Hematopoietic multipotent progenitor cell treated with erythropoietin and hydrocortisone succinate and interleukin-3 and kit ligand, for 15 days (in vitro differentiated cells): ENCODE measurements at places on chromosomes 16 and 17.
A peak's percentile ranks its signal among the peaks of the same experiment; 100 is the strongest.

DNA sequence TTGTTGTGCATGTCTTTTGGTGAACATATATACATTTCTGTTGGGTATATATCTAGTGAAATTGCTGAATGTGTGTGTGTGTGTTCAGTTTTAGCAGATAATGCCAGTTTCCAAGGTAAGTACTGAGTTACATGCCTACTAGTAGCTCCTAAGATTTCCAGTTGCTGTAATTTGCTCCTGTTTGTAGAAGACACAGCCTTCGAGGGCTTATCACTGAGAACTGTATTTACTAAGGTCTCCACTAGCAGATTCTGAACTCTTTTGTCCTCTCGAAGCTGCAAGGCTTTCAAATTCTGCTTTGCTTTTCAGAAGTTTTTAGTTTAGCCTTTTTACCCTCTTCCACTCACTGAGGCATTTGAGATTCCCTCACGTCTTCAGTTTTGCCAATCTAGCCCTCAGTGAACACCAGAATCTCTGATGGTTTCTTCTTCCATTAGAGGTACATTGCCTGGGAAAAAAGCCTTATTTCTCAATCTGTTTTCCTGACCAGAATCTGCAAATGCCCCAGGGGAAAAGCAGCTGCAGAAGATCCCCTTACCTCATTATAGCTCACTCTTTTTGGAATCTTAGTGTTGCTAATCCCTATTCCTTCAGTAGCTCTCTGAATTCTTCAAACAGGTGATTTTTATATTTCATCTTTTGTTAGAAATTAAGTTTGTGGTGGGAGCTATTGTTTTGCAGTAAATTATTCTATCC lies 52.9 kb downstream of the NF1 start:
- no peak for DNase-seq

GRCh38 chr16:74718140-74718539 lies 17.5 kb upstream of the MLKL start:
- DNase-seq, result no peak

GRCh38 chr16:72749091-72749490 lies 298.8 kb downstream of the ZFHX3 start:
- no peak for DNase-seq

DNA sequence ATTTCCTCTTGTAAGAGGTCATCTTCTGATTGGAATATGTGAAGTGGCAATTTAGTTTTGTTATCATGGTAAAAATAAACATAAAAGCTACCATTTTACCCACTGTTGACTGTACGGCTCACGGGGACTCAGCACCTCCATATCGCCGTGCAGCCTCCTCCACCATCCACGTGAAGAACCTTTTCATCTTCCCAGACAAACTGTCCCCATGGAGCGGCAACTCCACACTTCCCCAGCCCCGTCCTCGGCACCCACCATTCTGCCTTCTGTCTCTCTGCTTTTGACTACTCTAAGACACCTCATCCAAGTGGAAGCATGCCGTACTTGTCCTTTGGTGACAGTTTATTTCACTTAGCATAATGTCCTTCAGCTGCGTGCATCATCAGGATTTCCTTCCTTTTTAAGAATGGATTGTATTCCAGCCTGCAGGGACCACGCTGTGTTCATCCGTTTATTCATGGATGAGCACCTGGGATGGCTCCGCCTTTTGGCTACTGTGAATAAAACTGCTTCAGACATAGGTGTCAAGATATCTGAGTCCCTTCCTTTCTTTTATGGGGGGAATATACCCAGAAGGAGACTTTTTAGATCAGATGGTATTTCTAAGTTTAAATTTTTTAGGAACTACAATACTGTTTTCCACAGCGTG lies 14.3 kb downstream of the FBXO31 start:
- no peak for DNase-seq

- DNase-seq, result no peak
These were observed 29.9 kb downstream of the NKD1 start for GRCh38 chr16:50578137-50578536.

DNA sequence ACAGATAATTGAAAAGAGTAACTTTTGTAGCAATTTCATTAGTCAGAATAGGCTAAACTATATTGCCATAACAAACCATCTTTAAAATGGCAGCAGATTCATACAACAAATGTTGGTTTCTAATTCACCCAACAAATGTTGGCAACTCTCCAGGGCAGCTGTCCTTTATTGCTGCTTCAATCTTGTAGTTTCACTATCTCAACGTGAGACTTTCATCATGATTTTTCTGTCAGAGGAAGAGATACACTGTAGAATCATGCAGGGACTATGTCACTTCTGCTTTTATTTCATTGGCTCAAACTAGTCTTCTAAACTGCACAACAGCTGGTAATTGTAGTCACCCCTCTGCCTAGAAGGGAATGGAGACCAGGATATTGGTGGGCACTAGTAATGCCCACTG lies 174.2 kb downstream of the TANC2 start:
- no peak for DNase-seq

- no peak for DNase-seq
These were observed 18.8 kb upstream of the SLC38A10 start for GRCh38 chr17:81313776-81314397.

- no peak for DNase-seq
These were observed 41.3 kb upstream of the ACSF3 start for GRCh38 chr16:89052191-89052889.

DNA sequence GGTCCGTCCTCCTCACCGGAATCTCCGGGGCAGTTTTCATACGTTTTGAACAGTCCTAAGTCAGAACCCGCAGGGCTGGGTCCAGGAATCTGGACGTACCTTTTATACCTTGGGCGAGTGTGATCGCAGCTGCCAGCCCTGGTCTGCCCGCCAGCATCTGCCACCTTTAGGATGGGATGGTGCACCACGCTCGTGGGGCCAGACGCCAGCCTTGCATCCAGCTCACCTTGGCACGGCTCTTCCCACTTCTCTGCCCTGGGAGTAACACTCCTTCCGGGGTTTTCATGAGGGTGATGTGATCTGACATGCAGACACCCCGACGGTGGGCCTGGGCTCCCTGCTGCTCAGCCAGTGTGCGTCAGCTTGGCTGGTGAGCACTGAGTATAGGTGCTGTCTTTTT lies 66.6 kb upstream of the ZNF469 start:
- DNase-seq, result no peak

DNA sequence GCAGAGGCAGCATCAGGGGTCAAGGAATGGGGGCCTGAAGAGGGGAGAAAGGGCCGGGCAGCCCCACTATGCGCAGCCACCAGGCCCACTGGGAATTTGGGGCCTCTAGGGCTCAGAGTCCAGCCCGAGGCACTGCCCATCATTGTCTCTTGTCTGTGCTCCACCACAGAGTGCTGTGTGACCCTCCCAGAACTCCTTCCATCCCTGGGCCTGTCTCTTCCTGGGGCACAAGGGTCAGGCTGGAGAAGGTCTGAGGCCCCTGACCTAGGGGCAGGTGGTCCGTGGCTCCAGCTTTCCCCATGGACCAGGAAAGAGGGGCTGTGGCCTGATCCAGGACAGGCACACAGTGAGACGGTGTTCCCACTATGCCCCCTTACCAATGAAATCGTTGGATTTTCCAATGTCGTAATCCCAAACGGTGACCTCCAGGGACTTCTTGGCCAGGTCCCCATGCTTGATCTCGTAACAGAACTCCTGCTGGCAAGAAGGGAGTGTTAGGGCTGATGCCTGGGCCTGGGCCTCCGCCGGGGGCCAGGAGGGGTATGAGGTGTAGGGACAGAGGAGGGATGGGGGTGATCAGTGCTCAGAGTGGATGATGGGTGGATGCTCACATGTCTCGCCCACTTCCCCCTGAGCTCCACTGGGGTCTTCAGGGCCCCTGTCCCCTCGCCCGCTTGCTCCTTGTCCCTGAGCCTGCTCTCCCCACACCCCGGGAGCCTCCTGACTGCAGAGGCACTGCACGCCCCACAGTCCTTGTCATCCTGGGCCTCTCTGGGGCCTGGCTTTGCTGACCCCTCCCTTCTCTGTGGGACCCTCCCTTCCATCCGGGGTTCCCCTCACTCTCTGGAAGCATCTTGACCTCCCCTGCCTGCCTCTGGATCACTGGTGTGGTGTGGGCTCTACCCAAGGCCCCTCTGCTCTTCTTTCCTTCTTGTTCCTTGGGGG lies 10.7 kb downstream of the SCGB1C2 start:
- no peak for DNase-seq

GRCh38 chr17:29566473-29567303 lies at the start of gene ABHD15:
ABHD15 (minus strand) TSS chr17:29567037; CDS start chr17:29566966, 71 bp downstream.
- DNase-seq, result no peak

DNA sequence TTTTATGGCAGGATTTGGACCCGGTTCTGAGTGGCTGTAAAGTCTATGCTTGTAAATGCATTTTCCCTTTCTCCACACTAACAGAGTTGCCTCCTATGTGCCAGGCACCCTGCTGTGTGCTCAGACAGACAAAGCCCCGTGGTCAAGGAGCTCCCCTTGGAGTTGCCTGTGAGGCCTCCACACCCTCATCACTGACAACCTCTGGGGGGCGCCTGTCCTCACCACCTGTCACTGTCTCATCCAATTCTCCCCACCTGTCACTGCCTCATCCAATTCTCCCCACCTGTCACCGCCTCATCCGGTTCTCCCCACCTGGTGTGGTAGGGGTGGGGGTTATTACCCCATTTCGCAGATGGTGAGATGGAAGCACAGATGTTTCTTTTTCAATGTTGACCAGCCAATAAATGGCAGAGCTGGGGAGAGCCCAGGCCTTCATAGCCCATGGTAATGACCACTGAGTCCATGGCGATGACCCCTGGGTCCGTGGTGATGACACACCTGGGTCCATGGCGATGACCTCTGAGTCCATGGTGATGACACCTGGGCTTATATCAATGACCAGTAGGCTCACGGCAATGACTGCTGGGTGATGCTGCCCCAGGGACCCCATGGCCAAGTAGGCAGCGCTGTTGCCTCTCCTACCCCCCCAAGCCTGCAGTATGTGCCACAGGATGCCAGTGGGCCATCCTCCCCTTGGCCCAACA lies 150.1 kb downstream of the IRF8 start:
- no peak for DNase-seq

DNA sequence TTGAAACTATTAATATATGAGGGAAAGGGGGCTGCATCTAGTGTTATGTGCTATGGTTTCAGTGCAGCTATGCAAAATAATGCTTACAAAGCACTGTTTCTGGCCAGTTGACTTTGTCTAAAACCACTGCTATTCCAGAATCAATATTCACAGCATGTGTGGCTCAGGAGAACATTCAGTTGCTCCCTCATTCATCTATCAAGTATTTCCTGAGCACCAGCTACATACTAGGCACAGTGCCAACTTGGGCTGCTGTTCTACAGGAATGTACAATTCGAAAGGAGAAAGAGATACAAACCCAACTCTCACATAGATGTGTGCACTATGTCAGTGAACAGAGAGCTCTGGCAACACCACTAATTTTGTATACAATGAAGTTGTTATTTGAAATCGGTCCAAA lies 183.0 kb downstream of the PHKB start:
- DNase-seq, result peak; percentile 10

- no peak for DNase-seq
These were observed 47.9 kb downstream of the RABEP1 start for GRCh38 chr17:5329784-5330557.

DNA sequence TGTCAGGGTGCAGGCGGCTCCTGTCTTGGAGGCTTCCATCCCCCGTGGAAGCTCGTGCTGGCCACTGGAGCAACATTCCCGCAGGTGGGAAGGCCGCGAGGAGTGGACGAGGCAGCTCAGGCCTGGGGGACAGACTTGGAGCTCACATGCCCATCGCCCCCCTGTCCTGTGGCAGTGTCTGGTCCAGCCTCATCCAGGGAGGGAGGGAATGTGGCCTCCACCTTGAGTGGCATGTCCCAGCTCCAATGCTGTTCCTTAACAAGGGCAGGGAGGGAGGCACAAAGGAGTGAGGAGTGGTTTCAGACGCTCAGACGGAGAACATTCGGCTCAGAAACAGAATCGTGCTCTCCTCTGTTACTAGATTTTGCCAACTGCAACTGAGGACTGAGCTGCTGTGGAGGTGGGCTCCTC lies 159.4 kb upstream of the CHMP6 start:
- no peak for DNase-seq

- no peak for DNase-seq
These were observed 479.9 kb upstream of the RBFOX1 start for GRCh38 chr16:6852643-6853225.

- no peak for DNase-seq
These were observed 34.0 kb downstream of the TMEM132E start for GRCh38 chr17:34613064-34614019.

DNA sequence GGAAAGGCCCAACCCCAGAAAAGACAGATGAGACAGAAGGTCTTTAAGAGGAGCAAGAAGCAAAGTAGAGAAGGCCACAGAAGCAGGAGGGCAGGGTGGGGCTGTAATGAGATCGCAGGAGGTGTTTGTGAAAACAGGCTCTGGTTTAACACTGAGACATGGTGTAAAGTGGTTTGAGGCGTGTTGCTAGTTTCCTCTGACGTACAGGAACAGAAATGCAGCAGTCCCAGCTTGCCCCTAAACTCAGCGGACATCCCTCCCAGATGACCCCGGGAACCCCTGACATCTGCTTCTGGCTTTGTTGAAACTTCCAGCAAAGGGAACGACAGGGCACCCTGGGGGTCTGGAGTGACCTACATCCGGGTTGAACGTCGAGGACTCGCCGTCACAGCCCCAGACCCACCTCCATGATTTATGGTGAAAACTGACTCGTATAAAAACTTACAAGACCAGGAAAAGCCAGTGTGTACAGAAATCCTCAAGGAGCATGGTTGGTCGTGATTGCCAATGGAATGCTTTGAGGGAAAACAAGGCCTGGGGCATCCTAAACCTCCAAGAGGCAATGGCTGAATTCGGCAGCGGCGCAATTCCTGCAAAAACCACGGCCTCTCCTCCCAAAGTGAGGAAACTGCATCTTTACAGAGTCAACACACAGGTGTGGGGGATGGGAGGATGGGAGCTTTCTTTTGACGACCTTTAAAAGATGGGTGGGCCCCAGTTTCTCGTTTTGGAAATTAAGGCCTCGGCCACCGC lies 25.8 kb downstream of the LITAF start:
- no peak for DNase-seq

DNA sequence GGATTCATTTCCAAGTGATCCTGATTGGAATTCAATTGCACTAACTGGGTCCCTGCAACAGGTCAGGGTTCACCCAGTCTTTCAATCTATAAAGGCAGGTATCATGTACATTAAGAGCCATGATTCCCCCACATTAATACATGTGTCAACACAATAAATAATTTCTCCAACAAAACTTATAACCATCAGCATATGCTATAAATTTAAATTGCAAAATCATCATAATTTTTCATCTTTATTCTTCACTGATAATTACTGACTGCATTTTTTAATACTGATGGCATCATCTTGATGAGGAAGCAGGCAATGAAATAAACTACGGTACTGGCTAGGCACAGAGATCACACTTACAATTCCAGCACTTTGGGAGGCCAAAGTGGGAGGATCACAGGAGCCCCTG lies 59.4 kb downstream of the ZFHX3 start:
- DNase-seq, result no peak

GRCh38 chr17:60610473-60610872 lies 10.5 kb downstream of the PPM1D start:
- DNase-seq, result peak; percentile 60

GRCh38 chr16:84637709-84638108 lies 10.6 kb upstream of the KLHL36 start:
- no peak for DNase-seq
